ENCODE measurements at places on chromosomes 6 and 20.

GRCh38 chr6:114556846-114557488 lies 214.1 kb upstream of the HS3ST5 start:
- DNase-seq = no peak

- no peak for DNase-seq
Observed at GRCh38 chr20:25014816-25015215, 22.3 kb upstream of the APMAP start.

DNA sequence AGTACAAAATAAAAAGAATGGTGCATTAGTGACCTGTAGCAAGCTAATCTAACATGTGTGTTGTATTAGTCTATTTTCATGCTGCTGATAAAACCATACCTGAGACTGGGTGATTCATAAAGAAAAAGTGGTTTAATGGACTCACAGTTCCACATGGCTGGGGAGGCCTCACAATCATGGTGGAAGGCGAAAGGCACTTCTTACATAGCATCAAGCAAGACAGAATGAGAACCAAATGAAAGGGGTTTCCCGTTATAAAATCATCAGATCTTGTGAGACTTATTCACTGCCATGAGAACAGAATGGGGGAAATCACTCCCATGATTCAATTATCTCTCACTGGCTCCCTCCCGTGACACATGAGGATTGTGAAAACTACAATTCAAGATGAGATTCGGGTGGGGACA lies 45.4 kb upstream of the AIG1 start:
- DNase-seq = no peak

- DNase-seq = no peak
Observed at GRCh38 chr6:83574783-83575182, 62.4 kb downstream of the PRSS35 start.

- DNase-seq = no peak
Observed at GRCh38 chr20:38258545-38259215, 1.9 kb downstream of the KIAA1755 start.

DNA sequence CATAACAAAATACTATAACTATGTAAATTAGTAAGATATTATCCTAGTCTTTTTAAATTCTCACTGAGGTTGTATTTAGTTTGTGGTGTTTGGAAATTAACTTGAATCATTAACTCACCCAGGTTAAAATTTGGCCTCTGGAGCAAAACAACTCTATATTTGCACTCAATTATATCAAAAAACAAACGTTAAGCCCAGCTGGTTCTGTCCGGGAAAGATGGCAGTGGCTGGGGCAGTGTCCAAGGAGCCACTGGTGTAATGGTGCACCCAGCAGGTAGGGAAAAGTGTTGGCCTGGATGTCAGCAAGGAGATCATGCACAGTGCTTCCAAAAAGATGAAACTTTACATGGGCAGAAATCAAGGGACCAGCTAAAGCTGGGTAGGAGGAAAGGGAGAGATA lies 285.3 kb upstream of the CITED2 start:
- no peak for DNase-seq

DNA sequence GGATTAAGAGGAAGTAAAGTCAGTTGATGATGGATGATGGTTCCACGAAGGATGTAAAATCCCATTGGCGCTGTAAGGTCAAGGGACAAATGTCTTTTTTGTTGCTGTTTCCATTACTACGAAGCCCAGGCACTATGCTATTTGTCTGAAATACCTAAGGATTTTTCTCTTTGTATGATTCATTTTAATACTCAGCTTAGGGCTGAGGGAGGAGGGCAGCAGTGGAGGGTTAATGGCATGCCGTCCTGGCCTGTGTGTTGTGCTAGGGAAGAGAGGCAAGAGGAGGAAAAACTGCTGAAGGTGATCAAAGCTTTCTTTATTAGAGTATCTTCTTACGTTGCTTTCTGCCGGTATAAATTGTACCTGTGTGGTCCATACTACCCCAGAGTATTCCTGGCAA lies 6.5 kb upstream of the SMOC2 start:
- DNase-seq = no peak

GRCh38 chr6:158485431-158485830 lies 74.5 kb upstream of the TMEM181 start:
- no peak for DNase-seq

DNA sequence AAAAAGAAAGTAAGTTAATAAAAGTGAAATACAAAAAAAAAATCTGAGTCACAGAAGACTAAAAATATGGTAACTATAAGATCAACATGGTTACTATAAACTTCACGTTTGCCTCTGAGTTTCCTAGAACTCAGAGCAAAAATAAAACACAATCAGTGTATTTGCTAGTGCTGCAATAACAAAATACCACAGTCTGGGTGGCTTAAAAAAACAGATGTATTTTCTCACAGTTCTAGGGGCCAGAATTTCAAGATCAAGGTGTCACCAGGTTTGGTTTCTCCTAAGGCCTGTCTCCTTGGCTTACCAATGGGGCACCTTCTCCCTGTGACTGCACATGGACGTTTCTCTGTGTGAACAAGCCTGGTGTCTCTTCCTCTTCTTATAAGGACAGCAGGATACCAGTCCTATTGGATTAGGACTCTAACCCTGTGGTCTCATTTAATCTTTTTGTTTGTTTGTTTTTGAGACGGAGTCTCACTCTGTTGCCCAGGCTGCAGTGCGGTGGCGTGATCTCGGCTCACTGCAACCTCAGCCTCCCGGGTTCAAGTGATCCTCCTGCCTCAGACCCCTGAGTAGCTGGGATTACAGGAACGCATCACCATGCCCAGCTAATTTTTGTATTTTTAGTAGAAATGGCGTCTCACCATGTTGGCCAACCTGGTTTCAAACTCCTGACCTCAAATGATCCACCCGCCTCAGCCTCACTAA lies 104.9 kb upstream of the LOC128125822 start:
- no peak for DNase-seq

- no peak for DNase-seq
Observed at GRCh38 chr6:147561726-147562125, 53.2 kb downstream of the SAMD5 start.

GRCh38 chr6:296151-297122 lies 4.2 kb downstream of the DUSP22 start:
- no peak for DNase-seq

DNA sequence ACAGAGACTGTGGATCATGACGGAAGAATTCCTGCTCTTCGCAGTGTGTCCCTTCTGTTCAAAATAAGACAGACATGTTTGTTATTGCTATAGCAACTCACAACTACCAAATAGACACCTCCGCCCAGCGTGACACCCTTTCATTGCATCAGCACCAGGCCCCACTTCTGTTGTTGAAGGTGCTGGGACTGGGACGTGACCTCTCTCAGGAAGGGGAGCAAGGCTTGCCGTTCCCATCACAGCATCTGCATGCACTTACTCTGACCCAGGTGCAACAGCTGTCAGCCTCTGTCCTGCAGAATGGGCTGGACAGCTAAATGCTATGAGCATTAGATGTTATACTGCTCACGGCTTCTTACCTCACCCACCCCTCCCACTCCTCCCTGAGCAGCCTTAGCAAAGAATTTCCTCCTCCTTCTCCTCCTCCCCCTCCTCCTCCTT lies 94.1 kb downstream of the DACT2 start:
- DNase-seq = no peak

DNA sequence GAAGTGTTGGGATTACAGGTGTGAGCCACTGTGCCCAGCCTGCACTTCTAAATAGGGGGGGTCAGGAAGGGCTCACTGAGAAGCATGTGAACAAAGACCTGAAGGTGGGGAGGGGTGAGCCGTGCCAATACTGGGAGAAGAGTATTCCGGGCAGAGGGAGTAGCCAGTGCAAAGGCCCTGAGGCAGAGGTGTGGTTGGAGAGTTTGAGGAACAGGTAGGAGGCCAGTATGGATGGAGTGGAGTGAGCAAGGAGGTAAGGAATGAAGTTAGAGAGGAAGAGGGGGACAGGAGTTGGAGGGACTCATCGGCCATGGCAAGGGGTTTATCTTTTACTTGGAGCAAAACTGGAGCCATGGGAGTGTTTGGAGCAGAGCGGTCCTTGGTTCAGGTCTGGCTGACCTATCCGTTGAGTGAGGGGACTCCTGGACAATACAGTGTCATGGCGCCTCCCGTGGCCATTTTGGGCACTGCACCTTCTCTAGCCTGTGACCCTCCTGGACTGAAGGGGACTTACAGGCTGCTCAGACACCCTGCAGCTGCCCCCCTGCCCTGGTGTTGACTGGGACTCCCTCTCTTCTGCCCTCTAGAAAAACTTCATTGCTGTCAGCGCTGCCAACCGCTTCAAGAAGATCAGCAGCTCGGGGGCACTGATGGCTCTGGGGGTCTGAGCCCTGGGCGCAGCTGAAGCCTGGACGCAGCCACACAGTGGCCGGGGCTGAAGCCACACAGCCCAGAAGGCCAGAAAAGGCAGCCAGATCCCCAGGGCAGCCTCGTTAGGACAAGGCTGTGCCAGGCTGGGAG lies 12.1 kb downstream of the FOXS1 start:
- DNase-seq = no peak

GRCh38 chr6:157604816-157605215 lies 218.2 kb upstream of the SNX9 start:
- no peak for DNase-seq

GRCh38 chr6:46895930-46896329 lies 25.8 kb downstream of the ADGRF5 start:
- no peak for DNase-seq

GRCh38 chr6:167398214-167399050 lies 73.5 kb downstream of the TTLL2 start:
- no peak for DNase-seq

- no peak for DNase-seq
Observed at GRCh38 chr6:13453771-13454251, 33.6 kb downstream of the GFOD1 start.

- no peak for DNase-seq
Observed at GRCh38 chr6:101203664-101204063, 189.8 kb upstream of the GRIK2 start.

- no peak for DNase-seq
Observed at GRCh38 chr6:88135578-88136114, 30.5 kb downstream of the CNR1 start.

GRCh38 chr20:2558581-2559278 lies 22.4 kb downstream of the TMC2 start:
- DNase-seq = no peak

- no peak for DNase-seq
Observed at GRCh38 chr6:166157930-166158617, 9.6 kb downstream of the TBXT start.

DNA sequence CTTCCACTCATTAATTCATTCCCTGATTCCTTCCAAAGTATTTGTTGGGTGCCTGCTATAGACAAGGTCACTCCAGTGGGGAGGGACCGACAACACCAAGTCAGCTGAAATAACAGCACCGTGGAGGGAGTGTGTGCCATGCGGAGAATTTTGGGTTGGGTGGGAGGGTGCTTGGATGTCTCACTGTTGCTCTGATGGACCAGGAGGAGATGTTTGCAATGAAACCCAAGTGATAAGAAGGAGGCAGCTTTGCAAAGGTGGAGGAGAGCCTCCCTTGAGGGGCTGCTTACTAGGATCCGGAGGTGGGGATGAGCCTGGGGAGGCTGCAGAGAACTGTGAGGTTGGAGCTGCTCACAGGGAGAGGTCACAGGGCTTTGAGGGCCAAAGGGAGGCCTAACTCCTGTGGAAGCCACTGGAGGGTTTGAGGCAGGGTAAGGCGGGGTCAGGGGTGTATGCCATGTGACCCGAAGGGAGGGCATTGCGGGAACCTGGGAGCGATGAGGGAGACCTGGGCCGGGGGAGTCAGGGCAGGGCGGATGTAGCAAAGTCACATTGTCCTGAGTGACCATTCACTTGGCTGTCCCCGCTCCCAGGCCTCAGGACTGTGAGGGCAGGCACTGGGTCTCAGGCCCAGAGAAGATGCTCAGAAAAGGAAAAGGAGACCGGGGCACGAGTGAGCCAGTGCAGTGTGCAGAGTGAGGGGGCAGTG lies 124.5 kb downstream of the PHACTR3 start:
- DNase-seq = no peak

- no peak for DNase-seq
Observed at GRCh38 chr6:138291036-138291848, 73.0 kb upstream of the PBOV1 start.

GRCh38 chr6:104957301-104958177 lies 632 bp downstream of the LIN28B start:
- no peak for DNase-seq

DNA sequence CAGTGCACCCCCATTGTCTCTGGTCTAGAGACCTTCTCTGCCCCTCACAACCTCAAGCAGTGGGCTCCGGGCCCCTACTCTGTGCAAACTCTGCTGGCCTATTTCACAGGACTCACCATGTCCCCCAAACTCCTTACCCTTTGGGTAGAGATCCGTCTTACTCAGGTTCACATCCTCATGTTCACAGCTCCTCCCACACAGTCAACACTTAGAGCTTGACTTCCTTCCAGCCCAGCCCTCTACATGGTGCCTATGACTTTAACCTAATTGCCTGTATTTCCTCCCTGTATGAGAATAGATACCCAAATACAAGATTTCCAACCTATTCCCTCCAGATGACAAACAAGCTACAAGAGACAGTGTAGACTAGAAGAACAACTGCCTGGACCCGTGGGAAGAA lies 528.6 kb upstream of the JARID2 start:
- DNase-seq = no peak

GRCh38 chr6:8268156-8268555 lies 165.8 kb upstream of the EEF1E1 start:
- no peak for DNase-seq

- DNase-seq = no peak
Observed at GRCh38 chr6:115067690-115068447, 725.0 kb upstream of the HS3ST5 start.

DNA sequence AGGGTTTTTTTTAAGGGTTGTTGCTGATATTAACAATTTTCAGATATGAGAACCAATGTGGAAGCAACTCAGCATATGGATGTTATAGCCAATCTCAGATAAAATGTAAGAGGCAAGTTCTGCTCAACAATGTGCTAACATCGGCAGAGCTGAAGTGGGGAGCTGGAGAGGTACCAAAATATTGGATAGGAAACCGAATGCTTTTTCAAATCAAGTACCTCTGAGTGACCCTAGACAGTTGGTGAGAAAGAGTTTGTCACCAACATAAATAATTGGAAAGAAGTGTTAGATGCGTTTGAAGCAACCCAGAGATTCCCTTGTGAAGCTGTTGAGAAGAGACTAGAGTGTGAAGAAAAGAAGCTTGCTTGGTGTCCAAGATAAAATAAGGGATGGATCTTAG lies 140.7 kb downstream of the SOX4 start:
- DNase-seq = no peak

DNA sequence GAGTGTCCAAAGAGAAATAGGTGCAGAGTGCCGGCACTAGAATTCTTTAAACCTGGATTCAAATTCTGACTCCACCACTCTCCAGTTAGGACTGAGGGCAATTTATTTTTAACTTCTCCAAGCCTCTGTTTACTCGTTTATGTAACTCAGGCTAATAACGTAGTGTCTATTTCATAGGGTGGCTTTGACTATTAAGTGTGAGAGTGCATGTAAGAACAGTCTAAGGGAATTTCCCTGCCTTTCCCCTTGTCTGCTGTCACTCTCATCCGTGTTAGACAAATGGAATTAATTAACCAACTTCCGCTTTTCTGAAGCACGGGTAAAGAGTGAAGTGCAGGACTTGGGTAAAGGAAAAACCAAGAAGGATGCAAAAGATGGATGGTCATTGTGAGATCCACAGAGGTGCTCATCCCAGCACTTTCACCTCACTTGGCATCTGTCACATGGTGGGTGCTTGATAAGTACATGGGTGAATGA lies 4.1 kb upstream of the ZKSCAN8 start:
- no peak for DNase-seq

- no peak for DNase-seq
Observed at GRCh38 chr6:36924778-36925374, 29.7 kb upstream of the PI16 start.
